ENCODE measurements at places on chromosomes 2 and 18.

DNA sequence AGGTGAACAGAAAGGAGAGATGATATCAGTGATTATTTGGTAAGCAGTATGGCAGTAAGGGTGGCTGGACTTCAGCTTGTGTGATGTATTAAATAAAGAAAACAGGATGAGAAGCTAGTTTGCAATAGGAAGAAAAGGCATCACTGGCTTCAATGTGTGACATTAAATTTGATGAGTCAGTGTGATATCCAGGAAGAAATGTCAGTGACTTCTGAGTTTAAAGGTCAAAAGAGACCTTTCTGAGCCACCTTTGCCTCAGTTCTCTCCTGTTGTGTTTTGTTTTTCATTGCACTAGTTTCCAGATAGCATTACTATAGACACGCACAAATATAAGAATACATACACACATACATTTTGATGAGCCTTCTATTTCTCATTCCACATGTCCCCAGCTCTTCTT, 105.6 kb downstream of the PIGN start:
- no peak for DNase-seq

DNA sequence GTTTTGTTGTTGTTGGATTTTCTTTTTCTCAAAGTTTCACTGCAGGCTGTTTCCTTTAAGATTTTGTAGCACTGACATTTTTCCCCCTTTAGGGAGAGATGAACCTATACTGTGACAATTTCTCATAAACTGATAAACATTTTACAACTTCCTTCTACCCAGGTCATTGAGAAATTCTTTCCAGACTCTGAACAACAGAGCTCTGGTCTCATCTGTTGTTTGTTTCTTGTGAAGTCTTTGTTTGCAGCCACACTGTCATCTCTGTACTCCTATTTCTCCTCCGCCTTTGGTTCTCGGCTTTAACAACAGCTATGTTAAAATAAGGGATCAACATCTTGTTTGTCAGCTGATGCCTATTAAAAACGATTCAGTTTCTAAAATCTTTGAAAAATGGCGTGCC, 167.6 kb downstream of the VWC2L start:
- no peak for DNase-seq

DNA sequence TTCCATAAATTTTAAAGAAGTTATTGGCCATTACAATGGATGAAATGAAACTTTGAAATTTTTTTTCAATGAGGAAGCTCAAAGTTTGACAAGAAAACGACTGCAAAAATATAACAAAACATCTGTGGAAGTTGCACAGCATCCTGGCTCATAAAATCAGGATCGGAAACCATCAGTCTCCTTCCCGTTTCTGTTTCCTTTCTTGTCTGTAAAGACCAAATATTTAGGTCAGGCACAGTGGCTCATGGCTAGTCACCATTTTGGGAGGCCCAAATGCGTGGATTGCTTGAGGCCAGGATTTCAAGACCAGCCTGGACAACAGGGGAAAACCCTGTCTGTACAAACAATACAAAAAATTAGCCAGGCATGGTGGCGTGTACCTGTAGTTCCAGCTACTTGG, 27.6 kb upstream of the SSB start:
- DNase-seq, result no peak

GRCh38 chr2:119723784-119724467, 35.8 kb upstream of the PTPN4 start:
- no peak for DNase-seq

- DNase-seq, result no peak
These were observed 471.0 kb upstream of the CDH7 start for GRCh38 chr18:65279668-65280305.
